ENCODE measurements at places on chromosomes 5 and 9.

GRCh38 chr9:94720846-94721549 is 5.5 kb upstream of the AOPEP start:
- no peak for DNase-seq

DNA sequence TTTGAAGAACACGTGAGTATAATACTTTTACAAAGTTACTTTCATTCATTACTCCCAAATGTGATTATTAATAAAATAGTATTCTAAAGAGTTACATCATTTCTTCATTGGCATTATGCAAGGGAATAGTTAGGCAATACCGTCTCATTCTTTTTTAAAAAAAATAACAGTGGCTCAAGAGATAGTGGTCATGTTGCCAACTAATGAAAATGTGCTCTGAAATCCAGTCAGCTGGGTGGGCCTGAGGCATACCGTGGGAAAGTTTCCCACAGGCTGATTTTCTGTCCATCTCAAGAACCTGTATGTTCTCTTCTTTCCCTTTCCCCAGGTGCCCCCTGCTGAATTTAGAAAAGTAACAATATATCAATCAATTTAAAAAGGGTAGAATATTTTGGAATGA is 40.8 kb upstream of the ROPN1L start:
- no peak for DNase-seq

GRCh38 chr5:96410013-96410412 is 23.0 kb downstream of the PCSK1 start:
- no peak for DNase-seq

DNA sequence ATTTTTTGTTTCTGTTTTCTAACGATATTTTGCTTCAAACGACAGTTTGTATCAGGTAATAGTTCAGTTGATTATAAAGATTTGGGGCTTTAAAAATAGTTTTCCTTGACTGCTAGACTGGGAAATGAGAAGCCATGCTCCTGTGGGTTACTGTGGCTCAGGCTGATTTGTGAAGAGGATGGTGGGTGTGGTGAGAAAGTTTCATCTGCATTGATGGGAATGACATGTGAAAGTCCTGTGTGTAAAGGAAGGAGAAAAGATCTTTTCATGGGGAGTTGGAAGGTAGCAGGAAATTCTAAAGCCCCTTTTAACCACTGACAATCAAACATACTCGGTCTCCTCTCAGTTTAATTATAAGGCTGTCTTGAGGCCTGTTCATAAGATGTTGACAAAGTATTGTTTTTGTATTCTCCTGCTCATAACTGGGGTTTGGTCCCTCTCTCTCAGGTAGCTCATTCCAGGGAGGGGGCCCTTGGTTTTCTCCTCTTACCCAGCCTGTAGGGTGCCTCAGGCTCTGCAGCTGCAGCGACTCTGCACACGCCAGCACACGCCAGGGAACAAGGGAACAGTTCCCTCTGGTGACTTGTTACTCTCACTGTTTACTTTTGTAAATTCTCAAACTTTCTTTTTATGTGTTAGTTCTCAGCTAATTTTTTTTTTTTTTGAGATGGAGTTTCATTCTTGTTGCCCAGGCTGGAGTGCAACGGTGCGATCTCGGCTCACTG is 91.6 kb downstream of the CARTPT start:
- DNase-seq: no peak

- no peak for DNase-seq
These were observed 117.0 kb downstream of the PAPPA start for GRCh38 chr9:116270546-116270945.

Measured in astrocyte of the spinal cord (primary cell).